ENCODE measurements at places on chromosomes 2 and 18. TPM values are rescaled to one million over a fixed set of nuclear protein-coding genes. Genes with fewer than 3 reads are reported as not detected.
A peak's percentile ranks its signal among the peaks of the same experiment; 100 is the strongest.

DNA sequence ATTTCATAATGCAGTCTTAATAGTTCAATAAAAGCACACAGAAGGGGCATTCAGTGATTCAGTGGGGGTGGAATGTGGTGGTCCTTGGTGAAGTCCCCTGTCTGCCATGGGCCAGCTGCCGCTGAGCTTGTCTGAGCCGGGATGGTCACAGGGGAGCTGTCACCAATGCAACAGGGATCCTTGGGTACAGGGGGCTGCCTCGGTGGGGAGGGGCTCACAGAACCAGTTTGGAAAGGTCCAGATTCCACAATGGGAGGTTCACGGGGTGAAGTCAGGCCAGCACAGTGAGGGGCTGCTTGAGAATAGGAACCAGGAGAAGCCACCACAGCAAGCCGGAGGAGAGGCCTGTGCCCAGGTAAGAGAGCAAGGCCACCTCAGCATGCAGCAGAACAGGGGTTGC is 75.4 kb downstream of the GYPC start:
- no peak for DNase-seq

- peak; percentile 78 for DNase-seq
Observed at GRCh38 chr2:226911932-226912331, 76.1 kb downstream of the RHBDD1 start.

GRCh38 chr2:230669386-230669950 is 43.2 kb upstream of the CAB39 start:
- no peak for DNase-seq

- DNase-seq: no peak
Observed at GRCh38 chr18:2348003-2348402, 223.3 kb downstream of the METTL4 start.

DNA sequence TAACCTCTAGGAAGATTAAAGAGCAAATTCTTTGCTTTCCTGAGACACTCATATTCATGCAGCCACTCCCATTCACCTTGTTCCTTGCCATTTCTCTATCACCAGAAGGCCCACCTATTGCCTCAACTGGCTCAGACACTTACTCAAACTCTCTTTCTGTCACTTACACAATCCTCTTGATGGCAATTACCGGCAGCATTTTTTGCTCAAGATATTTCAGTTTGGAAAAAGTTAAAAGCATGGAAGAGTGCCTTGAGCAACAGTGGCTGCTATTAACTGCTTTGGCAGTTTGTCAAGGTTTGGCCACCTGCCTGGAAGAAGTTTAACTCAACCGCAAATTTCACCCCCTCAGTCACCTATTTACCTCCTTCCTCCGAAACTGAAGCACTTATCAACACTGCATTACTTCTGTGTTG is 1104.0 kb upstream of the PIK3C3 start:
- DNase-seq: peak; percentile 67

DNA sequence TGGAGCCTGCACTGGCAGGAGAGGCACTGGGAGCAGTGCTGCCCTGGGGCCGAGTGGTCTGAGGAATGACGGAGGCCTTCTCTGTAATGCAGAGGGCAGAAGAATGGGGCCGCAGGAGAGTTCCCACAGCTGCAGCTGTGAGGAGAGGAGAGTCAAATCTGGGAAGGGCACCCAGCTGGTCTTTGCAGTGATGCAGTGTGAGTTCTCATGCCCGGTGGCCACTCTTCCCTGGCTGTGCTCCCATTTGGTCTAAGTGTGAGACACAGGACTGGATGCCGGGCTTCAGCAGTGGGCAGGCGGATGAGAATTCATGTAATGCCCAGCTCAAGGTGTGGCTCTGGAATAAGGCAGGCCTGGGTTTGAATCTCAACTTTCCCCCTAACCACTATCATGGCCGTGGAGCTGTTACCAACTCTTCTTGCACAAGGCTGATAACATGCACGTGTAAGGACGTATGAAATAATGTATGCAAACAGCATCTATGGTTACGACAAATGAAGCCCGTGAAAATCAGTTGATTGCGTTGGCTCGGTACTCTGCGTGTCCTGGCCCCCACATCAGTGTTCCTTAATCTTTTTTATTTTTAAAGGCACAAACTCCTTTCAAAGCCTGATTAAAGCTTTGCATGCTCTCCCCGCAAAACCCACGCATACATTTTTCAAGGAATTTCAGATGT is 71.6 kb downstream of the ACKR3 start:
- no peak for DNase-seq

DNA sequence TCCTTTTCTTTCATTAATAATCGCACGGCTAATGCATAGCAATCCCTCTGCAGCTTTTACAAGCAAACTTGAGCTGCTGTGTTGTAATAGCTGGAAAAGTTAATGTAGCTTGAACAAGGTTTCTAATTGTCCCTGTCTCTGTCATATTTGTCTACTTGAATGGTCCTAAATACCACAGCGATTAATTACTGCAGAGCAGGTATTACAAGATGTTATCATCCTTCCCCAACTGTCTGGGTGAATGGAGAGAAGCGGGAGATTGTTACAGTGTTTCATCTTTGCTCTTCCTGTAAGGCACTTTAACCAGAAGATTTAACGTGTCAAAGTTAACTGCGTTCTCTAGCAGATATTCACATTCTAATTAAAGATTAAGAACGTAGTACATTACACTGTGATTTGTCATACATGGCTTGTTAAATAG is 422.2 kb upstream of the POU3F3 start:
- DNase-seq: no peak

DNA sequence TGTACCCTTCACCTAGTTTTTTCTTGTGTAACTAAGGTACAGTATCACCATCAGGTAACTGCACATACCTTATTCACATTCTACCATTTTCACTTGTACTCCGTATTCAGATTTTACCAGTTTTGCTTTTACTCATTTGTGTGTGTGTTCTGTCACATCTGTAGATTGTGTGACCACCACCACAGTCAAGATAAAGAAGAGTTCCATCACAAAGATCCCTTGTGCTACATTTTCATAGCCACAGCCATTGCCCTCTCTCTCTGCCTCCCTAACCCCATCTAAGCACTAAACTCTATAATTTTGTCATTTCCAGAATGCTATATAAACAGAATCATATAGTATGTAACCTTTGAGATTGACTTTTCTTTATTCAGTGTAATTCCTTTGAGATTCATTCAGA is 23.5 kb downstream of the DIS3L2 start:
- no peak for DNase-seq

DNA sequence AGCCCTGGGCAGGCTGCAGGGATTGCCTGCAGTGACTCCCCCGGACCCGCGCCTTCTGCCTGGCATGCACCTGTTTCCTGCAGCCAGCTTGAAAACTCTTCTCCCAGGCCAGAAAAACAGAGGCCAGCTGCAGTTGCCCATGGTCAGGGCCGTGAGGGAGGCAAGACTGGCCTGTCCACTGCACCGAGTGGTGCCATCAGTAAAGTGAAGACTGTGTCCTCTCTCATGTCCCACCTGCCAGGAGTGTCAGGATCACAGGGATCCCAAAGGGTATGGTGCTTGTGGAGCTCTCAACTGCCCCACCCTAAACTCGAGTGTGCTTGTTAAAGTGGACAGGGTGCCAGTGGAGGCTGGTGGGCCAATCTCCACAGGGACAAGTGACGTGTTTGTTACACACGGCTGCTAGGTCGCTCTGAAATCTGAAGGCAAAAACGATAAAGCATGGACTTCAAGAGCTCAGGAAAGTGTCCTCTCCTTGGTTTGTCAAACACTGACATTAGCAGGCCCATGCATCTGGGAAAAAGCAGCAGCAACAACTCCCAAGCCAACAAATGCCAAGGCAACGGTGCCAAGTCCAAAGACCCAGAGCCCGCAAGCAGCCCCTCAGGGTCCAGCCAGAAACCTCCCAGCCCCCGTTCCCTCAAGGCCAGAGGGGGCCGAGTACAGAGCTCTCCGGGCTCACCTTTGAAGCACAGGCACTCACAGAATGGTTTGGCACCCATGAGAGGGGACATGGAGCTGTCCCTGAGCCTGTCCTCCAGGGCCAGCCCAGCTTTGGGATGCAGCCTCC is 213.2 kb downstream of the HDAC4 start:
- DNase-seq: no peak

- DNase-seq: no peak
Observed at GRCh38 chr2:28367667-28368356, 24.8 kb upstream of the FOSL2 start.

The UGT1A4 gene
- not detected for total RNA-seq

The DTNA gene
- 11.6 TPM for total RNA-seq

The LIPG gene
- total RNA-seq: 9.1 TPM

The SEPTIN2 gene
- 185 TPM for total RNA-seq

Measured in PC-3 (cell line).